Mammary epithelial cell (primary cell): ENCODE measurements at places on chromosomes 2 and 18. TPM values are rescaled to one million over a fixed set of nuclear protein-coding genes. Genes with fewer than 3 reads are reported as not detected.

DNA sequence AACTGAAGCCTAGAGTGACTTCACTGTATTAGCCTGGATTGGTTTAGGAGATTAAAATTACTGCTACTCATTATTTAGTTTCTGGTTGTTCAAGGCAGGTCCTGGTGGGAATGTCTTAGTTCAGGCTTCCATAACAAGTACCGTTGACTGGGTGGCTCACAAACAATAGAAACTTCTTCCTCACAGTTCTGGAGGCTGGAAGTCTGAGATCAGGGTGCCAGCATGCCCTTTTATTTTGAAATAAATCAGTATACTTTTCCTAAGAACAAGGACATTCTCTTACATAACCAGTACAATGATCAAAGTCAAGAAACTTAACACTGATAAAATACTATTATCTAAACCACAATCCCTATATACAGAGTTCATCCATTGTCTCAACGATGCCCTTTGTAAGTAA, 4.0 kb upstream of the DAW1 start:
- DNase-seq: no peak

DNA sequence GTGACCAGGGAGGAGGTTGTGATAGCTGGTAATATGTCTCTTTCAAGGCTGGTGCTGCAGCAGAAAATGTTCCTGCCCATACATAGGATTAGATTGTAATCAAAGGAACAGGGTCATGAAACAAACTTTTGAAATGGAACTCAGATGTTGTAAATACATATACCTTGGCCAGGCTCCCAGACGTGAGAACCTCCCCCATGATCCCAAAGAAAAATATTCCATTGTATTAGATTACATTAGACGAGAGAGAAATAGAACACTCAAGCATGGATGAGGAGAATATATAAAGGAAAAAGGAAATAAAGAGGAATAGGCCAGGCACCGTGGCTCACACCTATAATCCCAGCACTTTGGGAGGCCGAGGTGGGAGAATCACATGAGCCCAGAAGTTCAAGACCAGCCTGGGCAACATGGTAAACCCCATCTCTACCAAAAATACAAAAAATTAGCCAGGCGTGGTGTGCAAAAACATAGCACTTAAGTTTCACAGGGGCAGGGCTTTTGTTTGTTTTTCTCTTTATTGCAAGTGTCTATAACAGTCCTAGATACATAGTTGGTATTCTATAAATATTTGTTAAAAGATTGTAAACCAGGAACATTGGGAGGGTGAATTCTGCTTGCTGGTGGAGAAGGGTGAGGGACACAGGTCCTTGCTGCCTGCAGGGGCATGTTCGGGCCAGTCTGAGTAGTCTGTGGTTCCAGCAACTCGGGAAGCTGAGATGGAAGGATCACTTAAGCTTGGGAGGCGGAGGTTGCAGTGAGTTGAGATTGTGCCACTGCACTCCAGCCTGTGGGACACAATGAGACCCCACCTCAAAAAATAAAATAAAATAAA, 52.8 kb downstream of the RPL37A start:
- DNase-seq: peak; percentile 78

GRCh38 chr18:63267975-63268721, 51.4 kb downstream of the BCL2 start:
- no peak for DNase-seq

Gene CPLX4
- polyA plus RNA-seq: not detected

Gene TLX2
- 0.05 TPM for polyA plus RNA-seq

DNA sequence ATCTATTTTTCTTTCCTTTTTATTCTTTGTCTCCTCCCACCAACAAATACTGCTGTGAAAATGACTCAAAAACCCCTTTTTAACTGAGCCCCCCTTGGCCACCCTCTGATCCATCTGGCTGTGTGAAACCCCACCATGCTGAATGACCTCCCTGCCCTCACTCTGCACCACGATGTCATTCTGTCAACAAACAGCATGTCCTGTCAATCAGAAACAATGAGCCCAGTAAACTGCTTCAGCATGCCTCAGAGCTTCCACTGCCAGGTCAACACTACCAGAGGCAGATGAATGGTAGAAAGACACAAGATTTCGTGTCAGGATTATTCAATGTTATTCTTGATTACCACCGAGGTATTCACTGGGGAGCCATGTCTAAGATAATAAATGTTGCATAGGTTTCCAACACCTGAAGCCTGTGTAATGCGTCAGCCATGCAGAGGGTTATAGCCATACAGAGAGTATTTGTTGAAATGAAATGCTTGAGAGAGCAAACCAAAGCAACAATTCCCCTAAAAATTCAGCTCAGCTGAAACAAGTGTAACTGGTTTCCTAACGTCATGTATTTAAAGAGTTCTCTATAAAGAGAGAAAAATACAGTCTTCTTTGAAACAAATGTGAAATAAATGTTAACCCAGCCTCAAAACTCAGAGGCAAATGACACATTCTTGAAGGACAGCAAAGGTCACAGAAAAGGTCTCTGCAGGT, 76.7 kb downstream of the LRP2 start:
- no peak for DNase-seq

DNA sequence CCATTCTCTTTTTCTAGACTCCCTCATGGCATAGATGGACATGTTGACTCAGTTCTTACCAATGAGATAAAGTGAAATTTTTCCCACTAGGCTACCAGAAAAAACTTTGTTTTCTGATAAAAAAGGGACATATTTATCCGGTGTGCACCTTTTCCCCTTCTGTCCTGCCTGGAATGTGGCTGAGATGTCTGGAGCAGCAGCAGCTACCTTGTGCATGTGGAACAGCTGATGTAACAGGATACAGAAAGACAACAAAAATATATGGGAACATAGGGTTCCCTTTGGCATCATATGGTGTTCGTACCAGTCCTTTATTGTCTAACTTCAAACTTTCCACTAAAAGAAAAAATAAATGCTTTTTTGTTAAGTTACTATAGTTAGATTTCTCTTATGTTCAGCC, 460.2 kb upstream of the HS6ST1 start:
- DNase-seq: no peak

- DNase-seq: peak; percentile 12
These were observed 911.6 kb downstream of the EPHA4 start for GRCh38 chr2:220660277-220661145.

- DNase-seq: no peak
These were observed 10.4 kb downstream of the LCT start for GRCh38 chr2:135826544-135826943.

Gene DAW1
- 0.14 TPM for polyA plus RNA-seq

Gene LCT
- polyA plus RNA-seq: 0.01 TPM

DNA sequence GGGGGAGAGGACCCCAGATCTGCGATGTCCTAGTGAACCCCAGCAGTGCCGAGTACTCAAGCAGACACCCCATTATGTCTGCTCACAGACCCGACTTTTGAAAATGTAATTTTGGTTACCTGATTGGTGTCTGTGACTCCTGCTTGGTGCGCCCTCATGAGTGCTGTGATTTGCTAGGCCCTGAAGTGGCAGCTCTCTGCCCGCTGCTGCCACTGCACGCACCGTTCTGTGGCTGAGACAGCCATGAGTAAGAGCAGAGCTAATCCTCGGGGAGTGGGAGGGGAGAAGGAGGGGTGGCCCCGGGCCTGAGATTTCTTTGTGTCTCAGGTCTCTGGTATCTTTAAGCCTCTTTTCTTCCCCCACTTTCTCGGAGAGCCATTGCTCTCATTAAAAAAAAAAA, 18.2 kb downstream of the FHOD3 start:
- peak; percentile 57 for DNase-seq

Gene UPP2
- not detected for polyA plus RNA-seq

GRCh38 chr18:53944721-53945120, 279.7 kb downstream of the MBD2 start:
- no peak for DNase-seq

Gene CDK15
- polyA plus RNA-seq: 3.1 TPM

DNA sequence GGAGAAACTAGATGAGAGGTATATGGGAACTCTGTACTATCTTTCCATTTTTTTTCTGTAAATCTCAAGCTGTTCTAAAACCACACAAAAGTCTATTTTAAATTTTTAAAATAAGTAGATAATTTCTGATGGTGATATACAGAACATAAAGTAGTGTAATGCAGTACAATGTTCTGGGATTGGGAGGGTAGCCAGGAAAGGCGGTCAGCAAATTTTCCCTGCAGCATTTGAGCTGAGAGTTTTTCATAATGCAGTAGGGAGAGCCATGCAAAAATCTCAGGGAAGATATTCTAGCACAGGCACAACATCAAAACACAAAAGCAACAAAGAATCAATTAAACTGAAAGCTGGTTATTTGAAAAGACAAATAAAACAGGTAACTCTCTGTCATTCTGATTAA, 141.5 kb downstream of the NCKAP5 start:
- no peak for DNase-seq

Gene DSC2
- 15.1 TPM for polyA plus RNA-seq

GRCh38 chr2:145018502-145018901, 498.6 kb upstream of the ZEB2 start:
- DNase-seq: no peak

DNA sequence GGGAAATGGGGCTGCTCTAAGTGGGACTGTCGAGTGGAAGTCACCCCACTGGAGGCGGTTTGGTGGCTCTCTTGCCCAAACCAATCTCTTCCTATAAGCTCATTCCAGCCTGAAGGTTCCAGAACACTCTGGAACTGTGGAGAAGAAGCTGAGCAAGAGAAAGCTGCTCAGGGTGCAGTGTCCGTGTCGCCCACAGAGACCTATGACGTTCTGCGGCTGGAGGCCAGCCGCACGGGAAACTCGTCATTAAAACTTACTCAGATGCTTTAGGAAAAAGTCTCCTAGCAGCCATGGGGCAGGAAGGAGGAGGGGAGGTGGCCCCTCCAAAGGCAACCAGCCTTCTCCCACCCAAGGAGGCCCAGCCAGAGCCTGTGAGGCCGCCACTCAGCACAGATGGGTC, 41.7 kb downstream of the ADCY3 start:
- no peak for DNase-seq

Gene LIMS1
- 73.5 TPM for polyA plus RNA-seq

DNA sequence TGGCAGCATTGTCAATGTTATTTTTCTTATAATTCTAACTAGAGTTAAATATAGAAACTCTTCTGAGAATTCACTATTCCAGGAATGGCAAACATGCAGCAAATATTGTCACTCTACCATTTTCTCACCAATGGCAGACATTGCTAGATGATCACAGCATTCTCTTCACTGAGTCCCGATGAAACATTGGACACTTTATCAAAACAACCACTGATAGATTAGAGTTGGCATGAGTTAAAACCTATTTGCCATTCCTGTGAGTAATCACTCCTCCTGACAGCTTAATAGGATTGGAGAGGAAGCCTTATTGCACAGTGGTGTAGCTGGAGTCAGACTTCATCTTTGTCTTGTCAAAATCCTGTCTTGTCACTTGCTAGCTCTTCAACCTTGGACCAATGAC, 163.9 kb upstream of the THUMPD2 start:
- peak; percentile 17 for DNase-seq

Gene ASXL2
- polyA plus RNA-seq: 11.4 TPM

DNA sequence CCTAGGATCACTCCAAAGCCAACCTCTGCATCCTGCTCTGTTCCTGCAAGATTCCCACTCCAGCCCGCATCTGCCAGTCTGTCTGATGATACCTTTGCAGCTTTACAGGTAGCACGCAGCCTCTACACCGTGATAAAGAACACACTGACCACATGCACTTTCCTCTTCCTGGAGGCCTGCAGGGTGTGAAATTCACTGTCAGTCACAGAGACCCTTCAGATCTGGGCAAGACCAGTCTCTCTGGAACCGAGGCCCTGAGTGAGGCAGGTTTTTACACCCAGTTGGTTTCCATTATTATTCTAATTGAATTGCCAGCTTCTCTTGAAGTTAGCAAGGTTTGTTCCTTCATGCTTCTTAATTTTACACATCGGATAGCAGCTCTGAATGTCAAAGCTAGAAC, 30.5 kb upstream of the TWIST2 start:
- DNase-seq: no peak

Gene MAB21L4
- polyA plus RNA-seq: 0.29 TPM

DNA sequence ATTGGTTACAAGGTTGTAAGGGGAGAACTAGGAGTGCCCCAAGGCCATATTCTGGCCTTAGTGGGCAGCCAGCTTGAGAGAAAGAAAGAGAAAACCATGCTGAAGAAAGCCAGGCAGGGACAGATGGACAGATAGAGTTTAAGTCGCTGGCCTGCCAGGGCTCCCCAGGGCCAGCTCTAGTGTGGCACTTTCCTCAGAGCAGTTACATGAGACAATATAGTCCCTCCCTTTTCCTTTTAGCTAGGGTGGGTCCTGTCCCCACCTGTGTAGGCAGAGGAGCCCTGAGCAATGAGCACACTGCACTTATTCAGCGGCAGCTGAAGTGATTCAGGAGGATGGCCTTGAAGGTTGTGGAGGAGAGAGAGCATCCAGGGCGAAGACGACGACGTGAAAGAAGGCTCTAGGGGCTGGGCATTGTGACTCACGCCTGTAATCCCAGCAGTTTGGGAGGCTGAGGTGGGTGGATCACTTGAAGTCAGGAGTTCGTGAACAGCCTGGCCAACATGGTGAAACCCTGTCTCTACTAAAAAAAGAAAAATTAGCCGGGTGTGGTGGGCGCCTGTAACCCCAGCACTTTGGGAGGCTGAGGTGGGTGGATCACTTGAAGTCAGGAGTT, 152.0 kb upstream of the SLC1A4 start:
- peak; percentile 80 for DNase-seq

GRCh38 chr18:11258039-11258610, 108.8 kb upstream of the PIEZO2 start:
- DNase-seq: no peak

Gene GPR39
- polyA plus RNA-seq: 15.6 TPM

Gene POTEC
- polyA plus RNA-seq: not detected

DNA sequence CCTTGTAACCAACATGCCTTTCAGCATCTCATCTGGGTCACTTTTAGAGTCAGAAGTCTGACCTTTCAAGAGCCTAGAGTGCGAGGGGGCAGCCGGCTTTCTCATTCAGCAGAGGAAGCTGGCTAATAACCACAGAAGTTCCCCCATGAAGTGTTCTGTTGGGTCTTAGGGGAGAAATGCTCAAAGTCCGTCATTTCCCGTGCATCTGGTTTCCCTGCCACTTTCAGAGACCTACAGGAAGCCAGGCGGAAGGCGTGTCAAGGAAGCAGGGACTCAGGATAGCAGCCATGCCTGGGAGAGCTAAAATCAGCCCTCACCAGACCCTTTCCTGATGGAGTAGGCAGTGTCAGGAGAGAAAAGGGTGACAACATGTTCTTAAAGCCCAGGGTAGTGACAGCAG, 301.8 kb upstream of the ID2 start:
- no peak for DNase-seq

- no peak for DNase-seq
These were observed 15.3 kb downstream of the FASTKD2 start for GRCh38 chr2:206780671-206781070.

Gene ALK
- not detected for polyA plus RNA-seq

Gene TOGARAM2
- 0.09 TPM for polyA plus RNA-seq

GRCh38 chr2:198440833-198441232, 636.4 kb downstream of the PLCL1 start:
- peak; percentile 37 for DNase-seq

GRCh38 chr2:110678457-110679336, 834 bp upstream of the BUB1 start:
- peak; percentile 29 for DNase-seq

DNA sequence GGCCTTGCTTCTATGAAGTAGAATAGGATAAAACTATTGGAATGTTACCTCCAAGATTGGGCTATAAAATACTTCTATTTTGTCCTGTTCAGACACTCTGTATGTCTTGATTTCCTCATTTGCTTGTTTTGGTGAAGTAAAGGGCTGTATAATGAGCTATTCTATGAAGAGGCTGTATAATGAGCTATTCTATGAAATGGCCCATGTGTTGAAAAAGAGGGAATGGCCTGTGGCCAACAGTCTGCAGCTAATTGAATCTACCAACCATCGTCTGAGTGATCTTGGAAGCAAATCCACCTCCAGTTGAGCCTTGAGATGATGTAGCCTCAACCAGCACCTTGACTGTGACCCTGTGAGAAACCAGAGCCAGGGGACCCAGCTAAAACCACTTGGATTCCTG, 3.8 kb upstream of the SGPP2 start:
- no peak for DNase-seq

- peak; percentile 78 for DNase-seq
These were observed 896.2 kb downstream of the CCDC85A start for GRCh38 chr2:57080035-57080434.
